Muscle of leg (tissue), 16 donors: ENCODE measurements at places on chromosomes 13 and 19. TPM values are rescaled to one million over a fixed set of nuclear protein-coding genes. Genes with fewer than 3 reads are reported as not detected.
A peak's percentile ranks its signal among the peaks of the same experiment; 100 is the strongest.

GRCh38 chr13:23876265-23876664 lies 12.9 kb downstream of the MIPEP start:
- DNase-seq, result no peak

PCP2 gene
- polyA plus RNA-seq, result not detected

GRCh38 chr13:111017755-111018459 lies 97.2 kb upstream of the ARHGEF7 start:
- no peak for DNase-seq

PSG11 gene
- polyA plus RNA-seq, result 0.87 TPM

GRCh38 chr13:65593298-65593874 lies 1636.8 kb downstream of the PCDH9 start:
- DNase-seq, result peak; percentile 32

GRCh38 chr19:19749908-19750841 lies 17.3 kb upstream of the ZNF14 start:
- DNase-seq, result no peak

DCLK1 gene
- 93.7 TPM for polyA plus RNA-seq

DNA sequence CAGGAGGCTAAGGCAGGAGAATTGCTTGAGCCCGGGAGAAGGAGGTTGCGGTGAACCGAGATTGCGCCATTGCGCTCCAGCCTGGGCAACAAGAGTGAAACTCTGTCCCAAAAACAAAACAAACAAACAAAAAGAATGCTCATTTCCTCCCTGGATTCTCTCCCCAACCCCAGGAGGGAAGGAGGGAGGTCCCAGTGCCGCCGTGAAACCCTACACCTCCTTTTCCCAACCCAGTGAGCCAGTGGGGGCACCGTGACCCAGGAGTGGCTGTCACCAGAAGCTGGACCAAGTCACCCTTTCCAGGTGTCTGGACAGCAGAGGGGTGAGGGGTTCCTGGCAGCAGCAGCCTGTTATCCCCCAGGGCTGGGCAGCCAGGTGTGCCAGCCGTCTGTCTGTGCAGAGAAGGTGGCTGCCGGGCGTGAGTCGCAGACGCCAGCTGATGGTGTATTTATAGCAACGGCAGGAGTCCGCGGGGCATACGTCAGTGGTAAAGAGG lies 23.5 kb downstream of the NFIC start:
- DNase-seq, result peak; percentile 55
